ENCODE measurements at places on chromosomes 7 and 10.

DNA sequence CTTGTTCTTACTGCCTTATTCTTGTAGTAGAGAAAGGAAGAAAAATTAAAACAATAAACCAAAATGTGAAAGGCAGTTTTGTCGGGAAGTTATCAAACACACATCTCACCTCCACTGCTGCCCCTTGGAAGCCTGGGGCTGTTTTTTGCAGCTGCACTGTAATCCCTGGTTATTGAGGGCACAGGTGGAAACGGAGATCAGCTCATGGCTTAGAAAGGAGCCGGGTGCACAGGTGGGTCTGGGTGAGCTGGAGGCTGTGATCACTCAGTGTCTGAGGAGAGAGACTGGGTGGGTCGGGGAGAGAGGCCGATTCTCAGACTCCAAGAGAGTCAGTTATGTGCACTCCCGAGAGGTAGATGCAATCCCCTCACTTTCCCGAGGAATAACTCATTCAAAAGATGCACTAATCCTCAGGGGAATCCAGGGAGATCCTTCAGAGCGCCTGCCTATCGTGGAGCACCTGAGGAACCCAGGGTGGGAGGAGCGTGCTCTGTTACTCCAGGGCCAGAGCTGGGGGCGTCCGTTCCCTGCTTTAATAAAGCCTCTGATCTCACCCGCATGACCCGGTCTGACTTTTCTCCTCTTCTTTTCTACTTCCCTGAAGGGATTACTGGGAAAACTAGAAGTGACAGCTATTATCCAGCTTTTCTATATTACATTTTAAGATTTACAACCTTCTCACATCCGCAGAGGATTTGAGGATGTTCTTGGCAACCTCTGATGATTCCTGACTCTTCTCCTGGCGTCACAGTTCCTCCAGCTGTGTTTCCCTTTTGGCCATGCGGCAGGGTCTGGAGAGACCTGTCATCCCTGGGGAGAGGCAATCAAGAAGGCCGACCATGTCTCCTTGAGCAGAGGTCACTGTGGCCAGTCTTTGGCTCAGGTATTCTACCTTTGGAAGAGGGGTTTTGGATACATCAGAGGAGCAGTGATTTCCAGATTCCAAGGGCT lies 82.1 kb downstream of the CAMK1D start:
- DNase-seq: no peak

GRCh38 chr7:142796501-142797390 lies 26.0 kb downstream of the PRSS2 start:
- DNase-seq: no peak

DNA sequence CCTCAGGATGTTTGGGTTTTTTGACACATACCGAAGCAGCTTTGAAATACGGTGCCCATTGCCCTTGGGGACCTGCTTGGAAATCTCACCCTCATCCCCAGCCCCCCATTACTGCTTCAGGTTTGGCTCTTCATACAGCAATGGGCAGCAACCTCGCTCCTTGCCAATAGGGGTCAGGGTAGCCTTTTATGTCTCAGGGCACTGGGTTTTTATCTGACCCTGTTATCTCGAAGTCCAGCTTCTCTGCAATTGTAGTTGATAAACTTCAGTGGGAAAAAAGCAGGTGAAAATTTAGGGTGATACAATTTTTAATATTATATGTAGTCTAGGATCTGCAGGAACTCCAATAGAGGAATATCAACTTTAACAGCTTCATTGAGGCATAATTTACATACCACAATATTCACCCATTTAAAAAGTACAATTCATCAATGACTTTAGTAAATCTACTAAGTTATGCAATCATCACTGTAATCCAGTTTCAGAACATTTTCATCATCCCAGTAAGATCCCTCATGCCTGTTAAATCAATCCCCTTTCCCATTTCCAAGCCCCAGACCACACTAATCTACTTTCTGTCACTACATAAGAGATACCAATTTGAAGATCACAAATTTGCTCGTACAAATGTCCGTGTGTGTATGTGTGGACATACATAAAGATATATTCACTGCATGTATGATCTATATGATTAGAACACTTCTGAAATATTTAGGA lies 386.2 kb downstream of the KCNMA1 start:
- DNase-seq: no peak

- DNase-seq: no peak
Measured at GRCh38 chr7:134613623-134614347, 32.9 kb upstream of the BPGM start.

GRCh38 chr7:128962899-128963298 lies 25.2 kb downstream of the IRF5 start:
- DNase-seq: no peak

GRCh38 chr10:49418328-49418727 lies 22.4 kb upstream of the DRGX start:
- DNase-seq: no peak

DNA sequence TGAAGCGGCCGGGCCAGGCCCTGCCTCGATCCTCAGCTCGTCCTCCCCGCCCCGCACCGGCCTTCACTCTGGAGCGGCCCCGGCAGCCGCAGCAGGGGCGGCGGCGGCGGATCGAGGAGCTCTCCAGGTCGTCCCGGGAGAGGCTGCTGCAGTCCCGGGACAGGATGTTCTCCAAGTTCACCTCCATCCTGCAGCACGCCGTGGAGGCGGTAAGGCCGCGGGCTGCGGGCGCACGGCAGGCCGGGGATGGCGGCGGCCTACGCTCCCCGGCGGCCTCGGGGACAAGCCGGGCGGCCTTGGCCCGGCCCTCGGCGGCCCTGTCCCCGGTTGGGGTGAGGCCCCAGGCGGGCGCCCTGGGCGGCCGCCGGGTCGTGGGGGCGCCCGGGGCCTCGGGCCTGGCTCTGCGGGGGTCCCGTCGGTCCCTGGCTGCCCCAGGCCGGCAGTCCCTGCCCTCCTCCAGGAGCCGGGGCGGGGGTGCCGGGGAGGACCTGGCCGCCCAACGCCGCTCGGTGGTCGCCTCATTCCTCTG lies 399 bp downstream of the FHIP2A start:
- DNase-seq: peak; percentile 38

DNA sequence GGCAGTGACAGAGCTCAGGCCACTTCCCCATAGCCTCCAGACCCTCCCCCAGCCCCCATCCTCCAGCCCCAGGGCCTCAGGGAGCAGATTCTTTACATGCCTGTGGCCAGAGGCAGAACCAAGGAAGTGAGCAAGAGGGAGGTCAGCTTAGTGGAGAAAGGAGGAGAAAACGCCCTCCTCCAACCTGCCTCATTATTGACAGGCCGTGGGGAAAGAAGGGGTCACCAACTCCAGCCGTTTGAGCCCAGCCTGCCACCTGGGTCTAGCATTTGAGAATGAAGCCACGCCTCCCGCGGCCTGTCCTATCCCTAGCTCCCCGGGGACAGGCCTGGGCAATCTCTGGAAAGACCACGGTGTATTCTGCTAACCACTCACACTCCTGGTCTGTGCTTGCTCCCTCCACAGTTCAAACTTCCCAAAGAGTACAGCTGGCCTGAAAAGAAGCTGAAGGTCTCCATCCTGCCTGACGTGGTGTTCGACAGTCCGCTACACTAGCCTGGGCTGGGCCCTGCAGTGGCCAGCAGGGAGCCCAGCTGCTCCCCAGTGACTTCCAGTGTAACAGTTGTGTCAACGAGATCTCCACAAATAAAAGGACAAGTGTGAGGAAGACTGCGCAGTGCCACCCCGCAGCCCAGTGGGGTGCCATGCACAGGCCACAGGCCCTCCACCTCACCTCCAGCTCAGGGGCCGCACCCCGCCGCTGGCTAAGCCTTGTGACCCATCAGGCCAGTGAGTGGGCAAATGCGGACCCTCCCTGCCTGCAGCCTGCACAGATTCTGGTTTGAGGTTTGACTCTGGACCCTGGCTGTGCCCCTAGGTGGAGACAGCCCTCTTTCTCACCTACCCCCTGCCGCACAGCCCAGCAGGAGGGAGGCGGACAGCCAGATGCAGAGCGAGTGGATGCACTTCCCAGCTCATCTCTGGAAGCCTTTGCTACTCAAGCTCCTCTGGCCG lies 14.3 kb upstream of the TRIM8 start:
- DNase-seq: no peak

DNA sequence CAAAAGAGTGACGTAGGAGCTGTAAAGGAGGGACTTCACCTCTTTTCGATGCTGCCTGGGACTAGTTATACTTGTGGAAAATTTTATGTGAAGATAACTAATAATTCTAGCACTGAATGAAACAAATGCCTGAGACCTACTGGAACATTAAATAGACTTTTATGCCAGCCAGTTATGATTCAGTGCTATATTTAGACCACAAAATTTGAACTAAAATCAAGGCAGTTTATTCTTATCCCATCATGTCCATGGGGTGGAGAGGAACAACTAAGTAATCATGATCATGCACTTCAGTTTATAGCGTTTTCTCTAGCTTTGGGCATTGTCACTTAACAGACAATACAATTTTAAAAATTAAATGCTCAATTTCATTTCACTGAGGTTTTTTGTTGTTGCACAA lies 76.7 kb downstream of the ZEB1 start:
- DNase-seq: no peak

GRCh38 chr7:112186300-112186699 lies 19.9 kb downstream of the DOCK4 start:
- DNase-seq: no peak

GRCh38 chr10:54284526-54285193 lies 516.4 kb downstream of the PCDH15 start:
- DNase-seq: no peak

GRCh38 chr10:8396675-8397074 lies 342.2 kb downstream of the GATA3 start:
- no peak for DNase-seq

GRCh38 chr7:2086229-2086628 lies 146.5 kb downstream of the MAD1L1 start:
- no peak for DNase-seq

GRCh38 chr10:9547936-9548904 lies 1469.5 kb upstream of the CELF2 start:
- DNase-seq: no peak

DNA sequence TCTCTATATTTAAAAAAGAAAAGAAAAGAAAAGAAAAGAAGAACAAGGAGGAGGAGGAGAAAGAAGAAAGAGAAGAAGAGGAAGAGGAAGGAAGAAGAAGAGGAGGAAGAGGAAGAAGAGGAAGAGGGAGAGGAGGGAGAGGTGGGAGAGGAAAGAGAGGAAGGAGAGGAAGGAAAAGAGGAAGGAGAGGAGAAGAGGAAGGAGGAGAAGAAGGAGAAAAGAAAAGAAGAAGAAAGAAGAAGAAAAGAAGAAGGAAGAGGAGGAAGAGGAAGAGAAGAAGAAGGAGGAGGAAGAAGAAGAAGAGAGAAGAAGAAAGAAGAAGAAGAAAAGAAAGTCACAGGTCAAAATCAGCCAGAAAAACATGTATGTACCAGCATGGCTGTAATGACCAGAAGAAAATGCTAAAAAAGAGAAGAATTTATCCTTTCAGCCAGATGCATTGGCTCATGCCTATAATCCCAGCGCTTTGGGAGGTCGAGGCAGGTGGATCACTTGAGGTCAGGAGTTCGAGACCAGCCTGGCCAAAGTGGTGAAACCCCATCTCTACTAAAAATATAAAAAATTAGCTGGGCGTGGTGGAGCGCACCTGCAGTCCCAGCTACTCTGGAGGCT lies 5.3 kb upstream of the POR start:
- DNase-seq: no peak

DNA sequence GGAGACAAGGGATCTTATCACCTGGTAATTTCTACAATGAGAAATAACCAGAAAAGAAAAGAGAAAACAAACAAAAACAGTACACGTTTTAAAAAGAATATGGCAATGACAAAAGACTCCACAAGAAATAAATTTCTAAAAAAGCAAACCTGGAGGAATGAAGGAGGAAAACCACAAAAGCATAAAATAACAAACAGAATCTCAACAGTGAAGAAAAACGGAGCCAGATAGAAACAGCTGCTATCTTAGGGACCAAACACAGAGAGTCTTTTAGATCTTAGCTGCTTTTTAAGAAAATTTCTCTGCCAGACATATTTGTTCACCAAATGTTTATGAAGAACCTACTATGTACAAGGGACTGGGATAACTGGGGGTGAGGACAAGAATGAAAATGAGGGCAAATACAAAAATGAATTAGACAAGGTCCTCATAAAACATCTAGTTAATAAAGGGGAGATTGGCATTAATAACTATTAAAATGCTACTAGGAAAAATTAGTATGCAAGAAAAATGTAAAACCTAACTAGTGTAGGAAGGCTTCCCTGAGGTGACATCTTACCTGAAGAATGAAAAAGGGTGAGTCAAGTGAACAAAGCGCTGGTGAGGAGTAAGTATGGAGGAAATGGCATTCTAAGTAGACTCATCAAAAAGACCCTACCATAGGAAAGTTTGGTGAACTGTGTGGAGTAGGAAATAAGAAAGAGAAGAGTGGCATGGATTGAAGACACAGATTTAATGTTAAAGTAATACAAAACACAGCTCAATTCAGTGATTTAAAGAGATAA lies 34.3 kb downstream of the WASL start:
- no peak for DNase-seq

- no peak for DNase-seq
Measured at GRCh38 chr7:80563561-80564327, 51.9 kb upstream of the GNAT3 start.

- no peak for DNase-seq
Measured at GRCh38 chr7:155356323-155357105, 58.8 kb downstream of the INSIG1 start.

DNA sequence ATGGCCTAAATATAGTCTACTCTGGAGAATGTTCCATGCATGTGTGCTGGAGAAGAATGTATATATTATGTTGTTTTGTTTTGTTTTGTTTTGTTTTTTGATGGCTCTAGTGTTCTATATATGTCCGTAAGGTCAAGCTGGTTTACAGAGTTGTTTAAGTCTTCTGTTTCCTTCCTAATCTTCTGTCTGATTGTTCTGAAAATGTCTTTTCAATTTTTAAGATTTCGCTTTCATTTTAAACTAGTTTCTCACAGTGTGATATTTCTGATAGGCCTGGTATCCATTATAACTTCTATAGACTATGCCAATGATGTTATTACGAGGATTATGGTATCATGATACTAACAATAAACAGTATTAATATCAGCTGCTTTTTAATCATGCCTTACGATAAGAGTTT lies 1126.3 kb upstream of the SORCS1 start:
- DNase-seq: no peak

- DNase-seq: no peak
Measured at GRCh38 chr10:113369365-113369694, 183.5 kb upstream of the HABP2 start.

DNA sequence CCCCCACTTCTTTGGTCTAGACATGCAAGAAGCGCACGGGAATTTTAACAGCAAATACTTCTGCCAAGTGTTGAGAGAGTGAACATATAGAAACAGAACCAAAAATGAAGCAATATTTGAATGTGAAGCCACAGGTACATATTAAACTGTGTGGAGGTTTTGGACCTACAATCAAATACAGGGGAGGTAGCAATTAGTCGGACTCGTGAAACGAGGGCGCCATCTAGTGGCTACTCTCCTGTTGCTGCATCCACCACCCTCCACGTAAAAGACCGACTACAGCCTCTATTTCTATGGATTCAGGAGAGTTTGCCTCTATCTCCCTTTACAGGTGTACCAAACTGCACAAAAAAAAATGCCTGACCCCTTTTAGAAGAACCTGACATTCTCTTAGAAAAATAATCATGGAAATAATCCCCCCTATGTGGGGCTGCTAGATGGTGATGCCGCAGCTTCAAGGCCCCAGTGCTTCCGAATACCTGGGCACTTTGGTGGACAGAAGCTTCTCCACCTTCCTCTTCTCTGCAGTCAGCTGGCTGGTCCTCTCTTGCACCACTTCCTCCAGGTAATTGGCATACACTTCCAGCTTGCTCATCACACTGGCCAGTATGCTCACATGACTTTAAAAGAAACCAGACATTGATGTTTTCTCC lies 31.7 kb downstream of the TECTB start:
- peak; percentile 60 for DNase-seq

Measured in T-cell (primary cell).